ENCODE measurements at places on chromosomes 5 and 9.

DNA sequence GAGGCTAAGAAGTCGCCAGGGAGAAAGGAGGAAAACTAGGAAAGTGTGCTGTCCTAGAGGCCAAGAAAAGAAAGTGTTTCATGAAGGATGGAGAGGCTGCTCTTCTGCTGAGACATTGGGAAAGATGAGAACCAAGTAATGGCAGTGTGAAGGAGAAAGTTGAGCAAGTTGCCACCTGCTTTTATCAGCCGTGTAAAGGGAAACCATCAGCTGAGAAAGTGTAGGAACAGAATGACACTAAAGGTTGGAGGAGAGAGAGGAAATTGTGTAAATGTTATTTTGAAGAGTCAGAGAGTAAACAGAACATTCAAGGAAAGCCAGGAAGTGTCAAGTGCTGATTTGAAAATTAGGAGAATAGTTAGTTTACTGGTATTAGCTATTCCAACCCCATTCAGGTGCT, 125.0 kb downstream of the CEMIP2 start:
- DNase-seq, result no peak

DNA sequence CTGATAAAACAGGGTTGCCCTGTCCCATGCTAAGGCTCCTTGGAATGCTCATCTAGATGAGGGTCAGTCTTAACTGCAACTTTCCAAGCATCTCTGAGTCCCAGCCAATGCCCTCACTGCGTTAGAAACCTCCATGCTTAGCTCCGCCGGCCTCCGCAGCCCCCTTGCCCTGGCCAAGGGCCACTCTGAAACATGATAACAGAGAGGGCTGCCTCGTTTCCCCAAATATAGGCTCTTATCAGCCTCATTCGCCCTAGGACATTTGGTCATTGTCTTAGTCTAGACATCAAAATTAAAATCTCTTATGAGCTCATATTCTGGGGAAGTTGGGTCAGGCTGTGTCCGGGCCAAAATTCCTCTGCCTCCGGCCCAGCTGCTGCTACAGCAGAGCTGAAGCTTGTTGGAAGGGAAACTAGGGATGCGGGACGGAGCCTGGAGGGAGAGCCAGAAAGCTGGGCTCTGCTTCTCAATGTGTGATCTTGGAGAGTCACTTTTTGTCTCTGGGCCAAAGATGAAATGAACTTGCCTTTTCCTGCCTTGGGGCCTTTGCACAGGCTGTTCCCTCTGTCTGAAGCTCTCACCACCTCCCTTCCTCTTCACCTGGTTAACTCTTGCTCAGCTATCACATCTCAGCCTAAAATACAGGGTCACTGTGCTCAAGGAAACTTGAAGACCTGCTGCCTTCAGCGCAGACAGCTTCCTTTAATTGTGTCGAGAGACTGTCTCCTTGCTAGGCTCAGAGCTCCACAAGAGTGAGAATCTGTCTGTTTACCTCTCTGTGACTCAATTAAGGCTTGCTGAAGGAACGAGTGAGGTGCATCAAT, 191.3 kb downstream of the RGS3 start:
- no peak for DNase-seq

GRCh38 chr9:68821911-68822310, 116.9 kb downstream of the PIP5K1B start:
- DNase-seq, result no peak

GRCh38 chr5:17878541-17878940, 244.3 kb downstream of the TAF11L14 start:
- DNase-seq, result no peak

- no peak for DNase-seq
Measured at GRCh38 chr5:67795781-67796477, 419.6 kb upstream of the PIK3R1 start.

GRCh38 chr9:92709240-92709639, 39.3 kb upstream of the IPPK start:
- no peak for DNase-seq

DNA sequence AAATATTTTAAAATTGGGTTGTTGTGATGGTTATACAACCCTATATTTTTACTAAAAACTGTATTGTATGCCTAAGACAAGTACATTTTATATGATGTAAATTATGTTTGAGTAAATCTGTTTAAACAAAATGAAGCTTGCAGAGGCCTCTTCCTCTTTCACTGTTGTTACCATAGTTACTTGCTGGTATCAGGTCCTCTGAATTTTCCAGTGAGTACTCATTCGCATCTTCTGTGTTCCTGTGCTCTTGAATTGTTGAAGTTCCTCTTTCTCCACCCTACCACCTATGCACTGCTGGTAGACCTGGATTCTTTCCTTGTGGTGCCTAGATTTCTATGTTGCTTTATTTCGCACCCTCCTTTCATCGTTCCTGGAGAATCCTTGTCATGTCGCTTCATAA, 938.5 kb upstream of the ACO1 start:
- DNase-seq, result no peak

- no peak for DNase-seq
Measured at GRCh38 chr9:133205996-133206931, 2.8 kb downstream of the OBP2B start.

- no peak for DNase-seq
Measured at GRCh38 chr9:21252721-21253547, 13.1 kb upstream of the IFNA14 start.

DNA sequence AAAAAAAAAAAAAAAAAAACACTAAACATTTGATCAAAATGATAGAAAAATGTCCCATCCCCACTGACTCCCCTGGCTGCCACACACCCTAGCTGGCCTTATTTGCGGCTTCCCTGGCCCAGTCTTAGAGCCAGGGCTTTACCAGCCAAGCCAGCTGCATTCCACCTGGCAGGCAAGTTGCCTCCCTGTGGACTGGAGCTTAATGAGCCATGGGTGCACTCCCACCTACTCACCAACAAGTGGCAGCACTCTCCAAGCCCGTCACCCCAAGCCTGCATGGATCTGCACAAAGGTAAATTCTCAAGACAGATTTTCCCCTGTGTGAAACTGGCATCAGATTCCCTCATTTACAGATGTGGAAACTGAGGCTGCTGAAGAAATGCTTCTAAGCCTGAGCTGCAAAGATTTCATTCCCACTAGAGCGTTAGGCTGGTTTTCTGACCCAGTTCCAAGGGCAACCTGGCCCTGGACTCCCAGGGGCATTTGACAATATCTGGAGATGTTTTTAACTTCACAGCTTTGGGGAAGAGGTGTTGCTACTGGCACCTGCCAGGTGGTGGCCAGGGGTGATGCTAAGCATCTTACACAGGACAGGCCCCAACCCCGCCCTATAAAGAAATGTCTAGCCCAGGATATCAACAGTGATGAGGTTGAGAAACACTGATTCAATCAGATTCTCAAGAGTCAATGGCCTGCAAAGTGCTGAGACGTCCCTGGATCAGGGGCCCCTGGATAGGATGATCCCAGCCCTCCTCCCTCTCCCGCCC, 21.9 kb upstream of the VDAC1 start:
- DNase-seq, result no peak

DNA sequence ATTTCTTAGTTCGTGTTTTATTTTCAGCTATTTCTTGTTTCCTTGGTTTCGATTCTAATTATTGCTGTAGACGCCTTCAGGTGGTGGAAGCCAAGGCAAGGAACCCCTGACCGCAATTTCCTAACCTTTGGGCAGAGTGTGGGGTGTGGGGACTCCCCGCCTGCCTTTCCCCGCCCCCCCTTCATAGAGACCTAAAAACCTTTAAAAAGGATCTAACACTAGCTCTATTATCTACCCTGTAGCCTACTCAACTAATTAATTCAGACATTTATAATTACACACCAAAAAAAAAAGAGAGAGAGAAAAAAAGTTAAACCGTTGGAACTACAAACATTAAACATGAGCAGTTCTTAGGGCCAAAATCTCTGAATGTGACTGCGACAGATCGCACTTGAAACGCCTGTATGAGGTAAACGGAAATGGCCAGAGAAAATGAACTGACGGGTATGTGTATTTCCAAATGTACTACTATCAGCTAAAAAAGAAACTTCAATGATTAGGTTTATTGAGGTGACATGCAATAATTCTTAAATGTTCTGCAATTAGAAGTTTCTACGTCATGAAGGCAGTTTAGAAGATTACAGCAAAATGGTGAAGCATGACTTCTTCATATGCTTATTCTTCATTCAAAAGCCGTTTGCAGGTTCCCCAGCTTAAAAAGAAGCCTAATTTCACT, 19.0 kb upstream of the FER start:
- DNase-seq, result no peak

GRCh38 chr5:18403141-18403540, 768.9 kb downstream of the TAF11L14 start:
- no peak for DNase-seq

DNA sequence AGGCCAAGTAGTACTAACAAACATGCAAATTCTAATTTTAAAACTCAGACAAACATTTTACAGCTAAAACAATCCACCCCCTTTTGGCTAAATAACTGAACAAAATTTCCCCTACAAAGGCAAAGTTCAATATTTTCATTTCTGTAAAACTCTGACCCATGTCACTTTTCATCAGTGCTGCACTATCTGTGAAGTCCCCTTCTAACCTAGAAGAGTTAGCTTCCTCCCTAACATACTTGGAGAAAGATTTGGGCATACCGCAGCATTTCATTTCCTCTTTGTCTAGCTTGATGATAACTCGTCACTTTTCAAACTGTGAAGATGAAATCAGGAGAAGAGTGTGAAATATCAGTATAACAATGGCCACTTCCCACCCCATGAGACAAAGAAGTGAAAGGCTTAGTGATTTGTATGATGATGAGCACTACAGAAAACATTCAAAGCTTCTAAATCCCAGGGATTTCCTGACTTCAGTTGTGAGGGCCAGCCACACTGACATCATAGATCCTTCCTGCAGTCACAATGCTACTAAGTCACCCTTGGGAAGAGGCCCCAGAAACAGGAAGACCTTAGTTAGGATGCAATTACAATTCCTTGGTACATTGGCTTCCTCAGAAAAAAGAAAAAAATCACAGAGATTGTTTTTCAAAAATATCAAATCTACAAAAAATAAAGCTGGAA, at the start of gene FAM81B:
Gene FAM81B, plus strand, starts transcription at position 555 of the 681 bp plus-strand sequence. Its CDS starts 24 bp downstream, at position 579.
- no peak for DNase-seq

DNA sequence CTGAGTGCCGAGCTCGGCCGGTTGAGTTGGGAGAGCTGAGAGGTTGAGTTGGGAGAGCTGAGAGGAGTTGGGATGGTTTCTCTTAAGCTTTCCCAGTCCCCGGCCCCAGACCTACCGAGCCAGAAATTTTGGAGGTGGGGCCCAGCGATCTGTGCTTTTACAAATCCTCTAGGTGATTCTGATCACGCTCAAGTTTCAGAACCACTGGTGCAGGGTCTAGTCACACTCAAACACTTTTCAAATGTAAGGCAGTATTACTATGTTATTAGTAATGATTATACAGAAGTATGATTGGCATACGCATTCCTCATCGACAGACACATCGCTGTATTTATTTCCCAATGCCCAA, 256 bp upstream of the CLINT1 start:
- DNase-seq, result no peak

DNA sequence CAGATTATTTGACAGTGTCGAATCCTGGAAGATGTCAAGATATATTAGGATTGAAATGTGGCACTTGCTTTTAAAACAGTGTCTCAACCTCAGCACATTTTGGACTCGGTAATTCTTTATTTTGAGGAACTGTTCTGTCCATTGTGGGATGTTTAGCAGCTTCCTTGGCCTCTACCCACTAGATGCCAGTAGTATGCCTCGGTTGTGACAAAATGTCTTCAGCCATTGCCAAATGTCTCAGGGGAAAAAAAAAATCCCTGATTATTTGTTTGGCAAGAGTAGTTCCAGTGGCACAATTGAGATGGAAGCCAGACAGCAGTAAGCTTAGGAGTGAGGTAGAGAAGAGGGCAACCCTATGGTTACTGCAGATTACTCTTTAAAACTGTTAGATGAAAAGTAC, 694.5 kb upstream of the RIOK2 start:
- DNase-seq, result no peak

DNA sequence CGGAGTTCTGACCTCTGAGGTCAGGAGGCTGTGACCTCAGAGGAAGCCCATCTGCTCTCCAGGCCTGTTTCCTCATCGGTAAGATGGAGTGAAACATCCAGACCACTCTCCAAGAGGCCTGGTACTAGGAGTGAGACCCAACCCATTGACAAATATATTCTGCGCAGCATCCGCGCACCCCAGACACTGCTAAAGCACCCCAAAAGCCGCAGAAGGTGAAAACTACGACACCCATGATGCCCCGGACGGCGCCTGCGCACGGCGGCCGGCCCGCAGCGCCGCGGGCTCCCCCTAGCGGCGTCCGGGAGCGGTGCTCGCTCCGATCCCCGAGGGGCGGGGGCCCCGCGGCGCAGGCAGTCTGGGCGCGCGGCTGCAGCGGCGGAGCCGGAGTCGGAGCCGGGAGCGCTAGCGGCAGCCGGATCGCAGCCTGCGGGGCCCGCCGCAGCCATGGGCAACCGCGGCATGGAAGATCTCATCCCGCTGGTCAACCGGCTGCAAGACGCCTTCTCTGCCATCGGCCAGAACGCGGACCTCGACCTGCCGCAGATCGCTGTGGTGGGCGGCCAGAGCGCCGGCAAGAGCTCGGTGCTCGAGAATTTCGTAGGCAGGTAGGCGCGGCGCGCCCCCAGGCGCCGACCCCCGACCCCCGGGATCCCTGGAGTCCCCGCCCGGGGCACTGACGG, at the start of gene DNM1:
Gene DNM1, plus strand, starts transcription at position 356 of the 683 bp plus-strand sequence. Its CDS starts 92 bp downstream, at position 448.
- peak; percentile 79 for DNase-seq

GRCh38 chr5:53169933-53170332, 60.4 kb upstream of the MOCS2 start:
- DNase-seq, result no peak

DNA sequence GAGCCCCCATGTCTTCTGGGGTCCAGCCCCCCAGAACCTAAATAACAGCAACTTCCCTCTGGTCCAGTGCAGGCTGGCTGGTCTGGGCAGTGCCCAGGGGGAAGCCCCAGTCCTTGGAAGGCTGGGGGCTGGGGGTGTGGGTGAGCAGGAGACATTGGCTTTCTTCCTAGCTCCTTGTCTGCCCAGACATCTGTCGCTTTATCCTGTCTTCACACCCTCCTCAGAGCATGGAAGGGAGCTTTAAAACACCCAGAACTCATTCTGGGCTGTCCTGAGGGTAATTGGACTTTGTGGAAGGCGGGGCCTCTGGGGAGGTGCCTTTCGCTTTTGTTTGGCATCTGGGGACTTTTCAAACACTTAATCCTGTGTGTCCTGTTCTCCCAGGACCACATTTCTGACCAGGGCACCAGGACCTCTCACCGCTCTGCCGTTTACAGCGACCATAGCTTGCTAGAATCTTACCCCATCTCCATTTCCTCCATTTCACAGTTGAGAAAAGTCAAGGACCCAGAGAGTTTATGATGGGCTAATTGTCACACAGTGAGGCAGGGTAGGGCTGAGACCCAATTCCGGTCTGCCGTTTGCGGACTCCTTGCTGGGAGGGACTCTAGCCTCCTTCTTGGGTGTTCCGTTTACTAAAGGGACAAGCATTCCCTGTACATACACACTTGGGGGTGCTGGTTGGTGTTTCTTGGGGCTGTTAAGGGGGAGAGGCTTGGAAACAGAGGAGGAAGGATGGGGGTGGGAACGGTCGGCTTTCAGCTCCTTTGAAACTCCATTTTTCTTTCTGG, 1.1 kb downstream of the GSN start:
- no peak for DNase-seq

- no peak for DNase-seq
Measured at GRCh38 chr9:136669791-136670464, 7.2 kb downstream of the EGFL7 start.

GRCh38 chr5:74092766-74093165, 466.8 kb downstream of the ARHGEF28 start:
- DNase-seq, result no peak

GRCh38 chr9:76658510-76659231, 105.6 kb upstream of the PCA3 start:
- no peak for DNase-seq

Measured in activated CD4-positive, CD25-positive, alpha-beta regulatory T cell treated with anti-CD3 and anti-CD28 coated beads, Interleukin-2, amount 50 U/mL, for 72 hours (primary cell).